Breast epithelium (tissue), 4 donors: ENCODE measurements at places on chromosomes 7 and 10.

DNA sequence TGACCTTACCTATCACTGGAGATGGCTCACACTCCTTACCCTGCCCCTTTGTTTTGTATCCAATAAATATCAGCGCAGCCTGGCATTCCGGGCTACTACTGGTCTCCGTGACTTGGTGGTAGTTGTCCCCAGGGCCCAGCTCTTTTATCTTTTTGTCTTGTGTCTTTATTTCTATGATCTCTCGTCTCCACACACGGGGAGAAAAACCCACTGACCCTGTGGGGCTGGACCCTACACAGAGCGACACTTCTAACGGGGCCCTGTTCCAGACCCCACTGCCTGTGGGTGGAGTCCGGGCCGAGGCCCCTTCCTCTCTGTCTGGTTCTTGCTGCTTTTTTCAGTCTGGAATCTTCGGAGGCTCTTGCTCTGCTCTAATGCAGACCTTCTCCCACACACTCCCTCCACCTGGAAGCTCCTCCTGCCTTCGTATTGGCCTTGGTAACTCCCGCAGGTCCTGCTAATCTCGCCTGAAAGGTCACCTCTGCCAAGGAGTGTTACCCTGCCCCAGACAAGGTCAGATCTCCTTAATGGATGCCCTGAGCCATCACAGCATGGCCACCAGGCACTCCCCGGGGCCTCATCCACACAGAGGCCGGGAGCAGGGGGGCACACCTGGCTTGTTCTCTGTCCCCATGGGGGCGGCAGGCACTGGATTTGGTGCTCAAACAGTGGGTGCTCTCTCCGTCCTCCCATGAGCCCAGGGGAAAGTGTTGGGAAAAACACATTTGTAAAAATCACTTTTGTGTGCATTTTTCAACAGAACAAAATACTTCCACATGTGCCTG, 531.7 kb downstream of the PTPRN2 start:
- DNase-seq: no peak

- no peak for DNase-seq
Observed at GRCh38 chr10:73163096-73163495, 4.7 kb downstream of the ECD start.

DNA sequence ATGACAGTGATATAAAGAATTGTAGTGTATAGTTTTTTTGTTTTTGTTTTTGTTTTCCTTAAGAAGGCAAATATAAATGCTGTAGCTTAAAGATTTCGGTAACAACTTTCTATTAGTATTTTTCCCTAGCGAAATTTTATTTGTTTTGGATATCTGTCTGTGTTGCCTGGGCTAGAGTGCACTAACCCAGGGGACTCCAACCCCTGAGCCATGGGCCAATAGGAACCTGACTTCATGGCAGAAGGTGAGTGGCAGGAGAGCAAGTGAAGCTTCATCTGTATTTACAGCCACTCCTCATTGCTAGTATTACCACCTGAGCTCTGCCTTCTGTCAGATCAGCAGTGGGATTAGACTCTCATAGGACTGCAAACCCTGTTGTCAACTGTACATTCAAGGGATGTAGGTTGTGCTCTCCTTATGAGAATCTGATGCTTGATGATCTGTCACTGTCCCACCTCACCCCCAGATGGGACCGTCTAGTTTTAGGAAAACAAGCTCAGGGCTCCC, 65.4 kb upstream of the CCAR1 start:
- DNase-seq: no peak

DNA sequence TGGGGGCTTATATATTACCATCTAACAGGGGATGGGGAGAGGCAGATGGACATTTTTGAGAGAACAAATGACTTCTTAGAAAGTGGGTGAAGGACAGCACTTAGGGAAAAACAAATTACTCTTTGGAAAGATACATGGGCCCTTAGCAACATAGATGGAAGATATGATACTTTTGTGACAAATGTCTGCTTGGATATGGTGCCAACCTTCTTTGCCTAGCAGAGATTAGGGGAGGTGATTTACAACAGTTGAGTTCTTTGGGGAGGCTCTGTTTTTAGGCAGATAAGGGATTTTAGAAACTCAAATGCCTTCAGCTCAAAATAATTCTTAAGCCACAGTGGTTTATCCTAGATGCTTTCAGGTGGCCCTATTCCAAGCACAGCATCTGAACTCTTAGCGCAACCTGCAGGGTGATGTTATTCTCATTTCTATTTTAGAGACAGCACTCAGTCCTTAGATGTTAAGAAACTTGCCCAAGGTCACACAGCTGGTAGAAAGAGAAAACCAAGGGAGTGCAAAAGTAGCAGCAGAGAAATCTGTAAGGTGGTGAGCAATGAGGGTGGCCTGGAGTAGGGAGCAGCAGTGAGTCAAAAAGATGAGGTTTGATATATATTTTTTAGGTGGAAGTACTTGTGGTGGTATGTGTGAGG, 75.1 kb upstream of the KMT2E start:
- DNase-seq: no peak

DNA sequence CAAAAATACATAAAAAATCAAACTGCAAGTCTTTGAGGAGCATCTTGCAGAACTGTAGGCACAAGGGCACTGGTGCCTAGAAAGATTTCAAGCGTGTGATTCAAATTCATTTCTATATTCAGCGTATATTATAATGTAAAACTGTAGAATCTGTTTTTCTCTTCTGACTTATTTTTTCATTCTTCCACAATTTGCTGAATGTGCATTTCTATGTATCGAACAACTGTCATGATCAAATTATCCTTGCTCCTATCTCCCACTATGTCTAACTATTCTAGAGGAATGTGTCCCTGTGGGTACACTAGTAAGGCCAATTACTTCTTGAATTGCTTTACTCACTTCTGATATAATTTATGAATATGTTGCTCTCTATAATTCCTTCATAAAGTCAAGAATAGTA, 283.0 kb upstream of the MAGI2 start:
- no peak for DNase-seq

DNA sequence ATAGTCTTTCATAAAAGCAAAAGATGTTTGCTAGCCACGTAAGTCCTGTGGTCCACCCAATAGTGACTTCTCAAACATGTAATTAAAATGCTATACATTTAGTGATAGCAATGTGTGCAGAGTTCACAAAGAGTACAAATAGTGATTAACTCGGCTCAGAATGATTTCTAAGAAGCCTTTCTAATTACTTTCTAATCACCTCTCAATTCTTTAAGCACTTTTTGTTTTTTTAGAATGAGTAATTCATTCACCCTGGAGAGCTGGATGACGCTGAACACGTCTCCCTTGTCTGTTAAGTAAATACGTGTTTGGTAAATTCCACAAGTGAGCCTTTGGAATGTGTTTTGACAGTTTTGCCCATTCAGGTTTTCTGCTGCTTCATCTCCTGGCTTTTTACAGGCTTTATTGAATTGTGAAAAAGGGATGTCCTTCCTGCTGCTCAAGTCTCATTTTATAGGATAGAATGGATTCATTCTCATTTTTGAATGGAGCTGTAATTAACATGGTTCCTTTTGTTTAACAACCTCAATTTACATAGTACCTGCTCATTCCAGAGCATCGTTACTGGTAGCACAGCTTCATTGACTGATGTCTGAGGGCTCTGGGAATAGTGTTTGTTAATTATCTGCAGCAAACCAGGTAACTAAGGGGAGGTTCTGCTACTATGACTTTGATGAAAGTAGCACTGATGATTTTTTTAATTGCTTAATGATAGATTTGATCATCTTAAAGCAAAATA, 212.1 kb downstream of the VTI1A start:
- DNase-seq: no peak

GRCh38 chr7:150361402-150361801, 7.2 kb upstream of the REPIN1 start:
- no peak for DNase-seq

- no peak for DNase-seq
Observed at GRCh38 chr7:37532636-37533035, 84.0 kb upstream of the ELMO1 start.

- no peak for DNase-seq
Observed at GRCh38 chr7:78081888-78082287, 283.3 kb downstream of the PHTF2 start.

GRCh38 chr10:103990121-103990520, 23.2 kb downstream of the SLK start:
- DNase-seq: no peak

DNA sequence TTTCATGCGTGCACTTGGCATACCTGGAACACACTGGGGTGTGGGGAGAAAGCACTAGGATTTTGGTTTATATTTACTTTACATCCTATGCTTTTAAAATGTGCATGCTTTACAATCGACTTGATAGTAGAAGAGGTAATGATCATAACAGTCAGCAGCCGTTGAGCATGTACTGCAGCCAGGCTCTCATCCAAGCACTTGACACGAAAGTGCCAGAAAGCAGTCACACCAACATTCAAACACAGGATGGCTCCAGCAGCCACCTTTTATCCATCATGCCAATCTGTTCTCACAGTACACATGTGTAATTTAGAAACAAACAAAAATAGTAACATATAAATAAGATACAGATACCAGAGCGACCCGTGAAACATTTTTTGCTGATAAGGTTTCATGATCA, 1.2 kb upstream of the FAM241B start:
- DNase-seq: no peak

GRCh38 chr7:5396542-5396941, 27.1 kb downstream of the TNRC18 start:
- no peak for DNase-seq

- no peak for DNase-seq
Observed at GRCh38 chr7:107890493-107890961, 456 bp upstream of the DLD start.

GRCh38 chr10:48366261-48366660, 59.8 kb downstream of the MAPK8 start:
- DNase-seq: no peak

- DNase-seq: no peak
Observed at GRCh38 chr7:27154369-27154768, 2.0 kb upstream of the HOXA3 start.

DNA sequence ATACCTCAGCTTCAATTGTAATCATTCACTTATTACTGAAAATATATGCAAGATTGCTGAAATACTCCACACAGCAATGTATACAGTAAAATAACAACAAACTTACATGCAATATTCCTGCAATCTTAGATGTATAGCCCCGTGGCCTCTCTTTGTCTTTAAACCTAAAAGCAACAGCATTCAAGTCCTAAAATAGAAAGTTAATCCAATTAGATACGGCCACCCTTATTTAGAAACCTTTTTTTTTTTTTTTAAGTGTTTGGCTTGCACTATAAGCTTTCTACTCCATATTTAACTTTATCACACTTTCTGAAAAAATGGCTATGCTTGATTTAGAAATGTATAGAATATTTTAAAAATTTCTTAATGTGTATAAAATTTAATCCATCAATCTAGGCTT, 67.6 kb downstream of the IDE start:
- DNase-seq: no peak

DNA sequence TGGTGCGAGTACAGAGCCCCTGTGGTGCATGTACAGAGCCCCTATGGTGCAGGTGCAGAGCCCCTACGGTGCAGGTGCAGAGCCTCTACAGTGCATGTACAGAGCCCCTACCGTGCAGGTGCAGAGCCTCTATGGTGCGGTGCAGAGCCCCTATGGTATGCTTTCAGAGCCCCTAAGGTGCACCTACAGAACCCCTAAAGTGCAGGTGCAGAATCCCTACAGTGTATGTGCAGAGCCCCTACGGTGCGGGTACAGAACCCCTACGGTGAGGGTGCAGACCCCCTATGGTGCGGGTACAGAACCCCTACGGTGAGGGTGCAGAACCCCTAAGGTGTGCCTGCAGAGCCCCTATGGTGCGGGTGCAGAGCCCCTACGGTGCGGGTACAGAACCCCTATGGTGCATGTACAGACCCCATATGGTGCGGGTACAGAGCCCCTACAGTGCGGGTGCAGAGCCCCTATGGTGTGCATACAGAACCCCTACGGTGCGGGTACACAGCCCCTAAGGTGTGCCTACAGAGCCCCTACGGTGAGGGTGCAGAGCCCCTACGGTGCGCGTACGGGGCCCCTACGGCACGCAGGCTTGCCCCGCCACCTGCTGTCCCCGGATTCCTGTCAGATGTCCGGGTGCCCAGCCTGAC, 53.5 kb downstream of the MGMT start:
- no peak for DNase-seq

GRCh38 chr7:105585850-105586500, 4.7 kb upstream of the EFCAB10 start:
- no peak for DNase-seq

- no peak for DNase-seq
Observed at GRCh38 chr7:105268056-105268455, 120.7 kb downstream of the SRPK2 start.

DNA sequence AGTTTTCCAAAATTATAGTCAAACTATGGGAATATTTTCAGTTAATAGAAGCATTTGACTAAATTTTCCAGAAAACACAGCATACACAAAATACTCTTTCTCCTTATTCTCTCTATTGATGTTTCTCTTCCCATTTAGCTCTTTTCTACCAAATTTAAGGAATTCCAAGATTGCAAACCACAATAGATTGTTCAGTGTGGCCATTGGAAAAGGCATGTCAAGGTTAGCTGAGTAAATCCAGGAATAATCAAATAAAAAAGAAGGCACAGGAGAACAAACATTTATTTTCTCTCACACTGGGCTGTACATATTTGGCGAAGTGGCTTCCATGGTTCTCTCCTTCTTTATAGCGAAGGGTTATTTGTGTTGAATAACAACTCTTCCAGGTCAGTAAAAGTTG, 117.3 kb downstream of the THSD7A start:
- no peak for DNase-seq

DNA sequence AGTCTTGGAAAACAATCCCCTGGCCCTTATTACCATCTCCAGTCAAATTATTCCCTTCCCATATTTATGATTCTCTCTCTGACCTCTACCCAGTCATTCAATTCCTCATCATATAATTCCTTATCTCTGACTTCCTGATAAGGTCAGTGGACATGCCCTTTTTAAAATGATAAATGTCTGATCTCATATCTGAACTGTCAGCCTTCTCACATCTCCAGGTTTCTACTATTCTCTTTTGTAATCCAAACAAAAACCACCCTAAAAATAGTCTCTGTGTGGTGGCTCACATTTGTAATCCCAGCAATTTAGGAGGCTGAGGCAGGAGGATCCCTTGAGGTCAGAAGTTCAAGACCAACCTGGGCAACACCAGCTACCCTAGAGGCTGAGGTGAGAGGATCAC, 11.9 kb downstream of the GSDME start:
- DNase-seq: no peak

GRCh38 chr7:129271500-129272355, 46.9 kb downstream of the AHCYL2 start:
- DNase-seq: no peak

- DNase-seq: no peak
Observed at GRCh38 chr10:79905322-79906314, 43.3 kb downstream of the SFTPD start.
